Activated naive CD4-positive, alpha-beta T cell treated with anti-CD3 and anti-CD28 coated beads, Interleukin-2, amount 10 ng/mL, durations not matched to agents 7 days and 5 days (primary cell): ENCODE measurements at places on chromosomes 1 and 21.
A peak's percentile ranks its signal among the peaks of the same experiment; 100 is the strongest.

DNA sequence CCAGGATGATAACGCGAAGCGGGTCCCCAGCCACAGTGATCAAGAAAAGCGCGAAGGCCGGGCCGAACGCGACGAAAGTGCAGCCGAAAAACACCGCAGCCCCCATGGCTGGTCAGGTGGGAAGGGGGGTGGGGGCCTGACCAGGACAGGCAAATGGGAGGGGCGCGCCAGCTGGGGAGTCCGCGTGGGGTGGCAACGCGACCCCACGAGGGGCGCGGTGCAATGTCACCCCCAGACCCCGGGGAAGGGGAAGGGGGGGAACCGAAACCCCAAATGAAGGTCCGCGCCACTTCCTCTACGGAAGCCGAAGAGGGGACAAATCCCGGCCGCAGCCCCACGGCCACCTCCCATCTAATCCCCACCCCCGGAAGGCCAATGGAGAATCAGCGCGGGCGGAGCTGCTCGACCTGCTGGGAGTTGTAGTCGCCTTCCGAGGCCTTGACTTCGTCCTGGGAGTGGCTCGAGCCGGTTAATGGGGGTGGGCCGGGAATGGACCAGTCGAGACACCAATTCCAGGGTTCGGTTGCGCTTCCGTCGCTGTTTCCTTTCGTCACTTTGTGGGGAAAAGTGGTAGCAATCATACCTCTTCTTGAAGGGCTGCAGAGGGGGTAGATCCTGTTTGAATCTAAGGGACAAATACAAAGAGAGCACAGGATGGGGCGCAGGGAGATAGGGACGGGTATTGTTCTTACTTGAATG is at the start of gene APH1A:
APH1A (minus strand) TSS at position 312 of the 699 bp plus-strand sequence; CDS start at position 106, 206 bp downstream.
- peak; percentile 97 for DNase-seq

DNA sequence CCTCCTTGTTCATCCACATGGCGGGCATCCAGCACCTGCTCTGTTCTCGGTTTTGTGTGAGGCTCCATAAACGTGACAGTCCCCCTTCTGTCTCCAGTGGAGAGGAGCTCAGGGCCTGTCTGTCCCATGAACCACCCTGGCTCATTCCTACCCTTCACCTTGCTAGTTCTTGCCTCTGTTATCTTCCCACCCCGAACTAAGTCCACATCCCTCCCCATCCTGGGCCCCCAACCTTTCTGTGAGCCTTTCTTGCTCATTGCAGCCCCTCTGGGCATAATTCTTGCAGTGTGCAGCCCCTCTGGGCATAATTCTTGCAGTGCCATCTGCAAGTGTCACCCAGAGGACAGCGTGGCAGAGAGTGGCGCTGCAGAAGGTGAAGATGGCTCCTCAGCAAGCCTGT is 216.7 kb upstream of the TMEM51 start:
- no peak for DNase-seq

DNA sequence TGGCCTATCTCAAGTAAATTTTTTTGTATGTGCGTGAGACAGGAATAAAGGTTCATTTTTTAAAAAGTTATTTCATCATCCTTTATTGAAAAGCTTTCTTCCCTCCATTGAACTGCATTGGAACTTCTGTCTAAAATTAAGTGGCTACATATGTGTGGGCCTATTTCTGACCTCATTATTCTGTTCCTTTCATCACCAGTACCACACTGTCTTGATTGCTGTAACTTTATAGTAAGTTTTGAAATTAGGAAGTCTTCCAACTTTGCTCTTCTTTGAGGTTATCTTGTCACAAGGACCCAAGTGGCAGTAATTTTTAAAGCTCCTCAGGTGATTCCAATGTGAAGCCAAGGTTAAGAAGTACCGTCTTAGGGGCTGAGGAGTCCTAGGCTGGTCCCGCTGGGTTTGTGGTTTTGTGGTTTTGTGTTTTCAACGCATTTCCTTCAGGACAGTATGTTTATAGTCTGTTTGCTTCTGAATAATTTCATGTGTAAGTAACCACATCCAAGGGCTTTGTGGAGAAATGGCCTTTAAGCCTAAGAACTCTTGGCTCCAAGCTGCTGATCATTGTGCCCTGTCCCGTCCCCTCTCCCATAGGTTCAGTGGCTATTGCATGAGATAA is 12.4 kb upstream of the SCAF4 start:
- no peak for DNase-seq

DNA sequence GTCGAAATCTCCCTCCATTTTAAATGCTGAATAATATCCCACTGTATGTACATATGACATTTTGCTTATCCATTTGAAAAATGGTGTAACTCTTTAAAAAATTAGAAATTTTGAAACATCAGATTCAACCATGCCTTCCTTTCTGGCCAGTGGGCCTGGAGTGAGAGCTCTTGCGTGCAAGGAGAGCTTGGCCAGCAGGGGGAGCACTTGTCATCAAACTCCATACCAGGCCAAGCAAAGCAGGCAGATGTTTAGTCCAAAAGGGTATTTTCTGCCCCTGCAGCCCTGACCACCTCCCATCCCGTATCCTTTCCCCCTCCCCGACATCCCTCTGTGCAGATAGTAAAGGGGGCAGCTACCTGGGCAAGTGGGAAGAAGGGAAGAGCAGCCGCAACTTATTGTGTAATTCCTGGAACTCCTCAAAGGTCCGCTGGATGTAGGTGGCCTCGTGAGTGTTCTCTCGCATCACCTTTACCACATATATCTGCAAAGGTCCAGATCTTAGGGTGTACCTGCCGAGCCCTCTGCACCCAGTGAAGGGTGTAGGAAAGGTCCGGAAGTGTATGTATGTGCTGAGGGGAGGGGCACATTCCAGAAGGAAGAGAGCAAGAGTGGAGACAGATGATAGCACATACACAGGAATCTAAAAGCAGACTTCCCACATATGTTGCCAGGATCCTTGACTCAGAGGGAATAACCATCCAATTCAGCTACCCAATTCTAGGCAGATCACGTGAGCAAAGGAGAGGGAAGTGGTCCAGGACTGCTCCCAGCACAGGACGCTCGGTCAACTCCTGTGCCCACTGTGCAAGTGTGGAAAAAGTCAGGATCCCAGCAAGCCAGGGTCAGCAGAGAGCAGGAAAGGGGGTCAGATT is 19.9 kb upstream of the PPP1R15B start:
- DNase-seq, result peak; percentile 87

DNA sequence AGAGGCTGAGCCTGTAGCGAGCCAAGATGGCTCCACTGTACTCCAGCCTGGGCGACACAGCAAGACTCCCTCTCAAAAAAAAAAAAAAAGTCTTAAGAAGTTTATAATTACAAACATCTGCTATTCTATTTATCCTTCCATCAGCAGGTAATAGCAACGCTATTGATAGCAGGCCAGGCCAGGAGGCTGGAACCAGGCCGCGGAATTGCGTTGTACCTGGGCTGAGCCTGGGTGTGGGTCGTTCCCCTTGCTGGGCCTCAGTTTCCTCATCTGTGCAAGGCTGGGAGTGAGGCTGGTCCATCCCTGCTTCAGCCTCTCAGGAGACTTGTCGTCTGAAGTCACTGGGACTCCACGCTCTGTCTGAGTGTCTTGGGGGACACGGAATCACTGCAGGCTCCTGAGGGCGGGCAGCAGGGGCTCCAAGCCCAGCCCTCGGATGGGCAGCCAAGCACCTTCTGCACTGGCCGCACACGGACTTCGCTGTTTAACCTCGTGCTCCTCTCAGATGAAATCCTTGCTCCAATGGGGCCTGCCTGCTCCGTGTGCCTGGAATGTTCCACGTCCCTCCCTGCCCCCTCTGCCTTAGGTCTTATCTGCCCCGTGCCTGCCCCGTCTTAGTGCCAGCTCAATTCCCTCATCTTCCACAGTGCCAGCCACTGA is 103.9 kb upstream of the C1orf174 start:
- DNase-seq, result peak; percentile 17

DNA sequence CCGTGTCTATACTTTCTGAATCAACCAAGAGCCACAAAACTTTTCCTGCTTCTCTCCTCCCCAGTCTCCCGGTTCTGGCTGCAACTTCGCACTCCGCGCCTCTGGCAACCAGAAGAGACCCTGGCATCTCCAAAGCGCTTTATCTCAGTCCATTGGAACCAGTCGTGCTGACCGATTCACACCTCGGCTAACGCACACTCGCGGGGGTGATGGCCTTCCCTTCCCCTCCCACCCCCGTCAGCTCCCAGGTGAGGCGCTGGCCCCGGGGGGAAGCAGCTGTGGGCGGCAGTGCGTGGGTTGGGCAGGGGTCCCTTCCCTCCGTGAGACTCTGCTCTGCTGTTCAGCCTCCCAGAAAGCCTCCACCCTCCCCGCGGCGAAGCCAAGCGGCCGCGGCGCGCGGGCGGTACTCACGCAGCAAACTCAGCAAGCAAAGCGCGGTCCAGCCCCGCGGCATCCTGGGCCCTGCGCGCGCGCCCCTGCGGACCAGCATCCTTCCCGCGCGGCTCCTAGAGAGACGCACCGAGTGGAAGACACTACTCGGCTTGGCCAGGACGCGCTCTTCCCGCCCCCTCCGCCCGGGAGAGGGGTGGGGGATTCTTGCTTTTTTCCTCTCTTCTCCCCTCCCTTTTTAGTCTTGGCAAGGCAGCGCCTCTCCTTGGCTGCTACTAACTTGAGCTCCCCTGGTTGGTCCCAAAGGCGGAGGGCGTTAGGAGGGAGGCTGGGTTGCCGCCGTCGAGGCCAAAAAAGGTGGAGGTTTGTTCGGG is at the start of gene CD34:
CD34 (minus strand) TSS at position 535 of the 764 bp plus-strand sequence; CDS start at position 490, 45 bp downstream.
- peak; percentile 40 for DNase-seq

- no peak for DNase-seq
Observed at GRCh38 chr1:153627715-153628626, at the start of gene S100A1. S100A1 (plus strand) TSS chr1:153628434; CDS start chr1:153630522, 2,088 bp downstream.

DNA sequence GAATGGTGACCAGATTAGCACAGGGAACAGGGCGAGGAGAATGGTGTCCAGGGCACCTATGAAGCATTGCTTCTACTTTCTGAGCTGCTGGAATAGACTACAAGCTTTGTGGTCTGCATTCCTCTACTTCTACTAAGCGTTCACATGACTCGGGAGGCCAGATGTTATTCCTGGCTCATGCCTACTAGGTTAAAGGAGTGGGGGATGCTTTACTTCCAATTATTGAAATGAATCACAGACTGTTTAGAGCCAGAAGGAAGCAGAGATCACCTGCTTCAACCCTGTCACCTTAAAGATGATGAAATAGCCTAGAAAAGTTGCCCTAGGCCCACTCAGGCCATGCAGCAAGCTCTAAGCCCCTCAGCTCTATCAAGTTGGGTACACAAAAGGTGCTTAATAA is 633.5 kb downstream of the KIF26B start:
- no peak for DNase-seq

DNA sequence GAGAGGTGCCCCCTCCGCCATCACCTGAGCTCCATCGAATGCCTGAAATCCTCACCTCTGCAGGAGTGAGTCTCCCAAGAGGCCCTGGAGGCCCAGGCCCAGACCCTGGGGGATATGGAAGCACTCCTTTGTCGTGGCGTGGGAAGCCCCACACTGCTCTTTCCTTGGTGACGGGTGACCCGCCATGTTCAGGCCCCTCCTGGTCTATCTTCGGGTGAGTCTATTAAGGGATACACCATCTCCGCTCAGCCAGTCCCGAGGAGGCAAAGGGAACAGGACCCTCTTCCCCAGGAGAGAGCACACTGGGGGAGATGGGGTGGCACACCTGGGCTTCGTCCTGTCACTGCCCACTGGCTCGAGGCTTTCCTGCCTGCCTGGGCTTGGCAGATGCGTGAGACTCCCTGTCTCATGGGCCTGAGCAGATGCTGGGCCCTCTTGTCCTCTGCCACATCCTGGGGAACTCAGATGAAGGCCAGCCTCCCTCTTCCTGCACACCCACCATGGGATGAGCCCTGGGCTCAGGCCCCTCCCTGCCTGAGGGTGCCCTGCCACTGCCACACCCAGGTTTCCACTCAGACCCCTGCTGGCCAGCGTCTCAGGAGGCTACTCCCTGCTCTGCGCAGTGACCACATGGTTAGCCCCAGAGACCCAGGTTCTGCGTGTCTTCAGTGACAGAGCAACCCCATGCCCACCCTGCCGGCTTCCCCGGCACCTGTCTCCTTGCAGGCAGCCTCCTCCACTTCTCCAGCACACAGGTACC is 3.8 kb upstream of the NPHP4 start:
- DNase-seq, result no peak

DNA sequence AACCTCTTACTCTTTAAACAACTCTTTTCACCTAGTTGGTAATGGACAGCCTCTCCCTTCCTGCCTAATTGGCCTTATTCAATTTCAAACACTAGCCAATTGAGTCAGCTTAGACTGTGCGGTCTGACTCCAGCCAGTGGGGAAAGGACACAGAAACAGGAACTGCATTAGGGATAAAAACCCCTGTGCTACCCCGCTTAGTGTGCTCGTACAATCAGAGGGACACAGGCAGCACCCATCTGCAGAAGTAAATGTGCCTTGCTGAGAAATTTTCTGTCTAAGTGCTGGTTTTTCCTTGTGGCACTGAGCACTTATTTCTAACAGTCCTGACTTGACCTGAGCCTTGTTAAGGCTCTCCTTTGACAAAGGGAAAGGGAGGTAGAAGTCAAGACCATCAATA is 6.0 kb upstream of the CD2 start:
- no peak for DNase-seq

DNA sequence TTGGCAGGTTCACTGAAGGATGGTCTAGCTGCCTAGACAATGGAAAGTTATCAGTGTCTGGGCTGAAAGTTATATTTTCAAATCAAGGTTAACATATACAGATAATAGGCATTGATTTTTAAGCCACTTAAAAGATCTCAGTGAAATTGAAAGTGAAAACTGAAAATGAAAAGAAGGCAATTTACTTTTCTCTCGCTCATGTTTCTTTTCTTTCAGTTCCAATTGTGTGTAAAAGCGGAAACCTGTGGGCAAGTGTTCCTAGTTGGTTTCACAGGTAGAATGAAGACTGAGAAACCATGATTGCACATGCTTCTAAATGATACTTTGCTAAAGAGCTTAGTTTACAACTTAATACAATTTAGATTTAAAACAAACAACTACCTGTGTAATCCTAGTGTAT is 383.7 kb downstream of the ZP4 start:
- no peak for DNase-seq

- DNase-seq, result no peak
Observed at GRCh38 chr1:191752342-191752741, 405.9 kb upstream of the RGS18 start.

DNA sequence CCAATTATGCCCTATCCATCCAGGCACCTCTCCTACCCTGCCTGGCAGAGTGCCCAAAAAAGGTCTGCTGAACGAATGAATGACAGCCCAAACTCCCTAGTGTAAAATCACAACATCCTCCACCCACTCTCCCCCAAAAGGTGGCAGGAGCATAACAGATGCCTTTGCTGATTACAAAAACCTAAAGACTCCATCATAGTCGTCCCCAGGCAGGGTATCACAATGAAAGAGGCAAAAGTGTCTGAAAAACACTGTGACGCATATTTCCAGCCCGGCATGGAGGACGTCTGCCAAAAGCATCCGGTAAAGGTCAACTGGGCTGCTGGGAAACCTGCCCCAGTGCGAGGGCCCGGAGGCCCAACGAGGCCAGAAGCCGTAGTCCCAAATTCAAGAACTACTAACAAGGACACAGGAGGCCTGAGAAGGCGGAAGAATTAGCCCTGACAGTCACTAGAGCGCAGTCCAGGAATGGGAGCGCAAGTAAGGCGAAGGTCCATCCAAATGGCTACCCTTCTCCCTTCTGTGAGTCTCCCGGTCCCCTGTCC is 576 bp downstream of the SMIM12 start:
- DNase-seq, result peak; percentile 58

DNA sequence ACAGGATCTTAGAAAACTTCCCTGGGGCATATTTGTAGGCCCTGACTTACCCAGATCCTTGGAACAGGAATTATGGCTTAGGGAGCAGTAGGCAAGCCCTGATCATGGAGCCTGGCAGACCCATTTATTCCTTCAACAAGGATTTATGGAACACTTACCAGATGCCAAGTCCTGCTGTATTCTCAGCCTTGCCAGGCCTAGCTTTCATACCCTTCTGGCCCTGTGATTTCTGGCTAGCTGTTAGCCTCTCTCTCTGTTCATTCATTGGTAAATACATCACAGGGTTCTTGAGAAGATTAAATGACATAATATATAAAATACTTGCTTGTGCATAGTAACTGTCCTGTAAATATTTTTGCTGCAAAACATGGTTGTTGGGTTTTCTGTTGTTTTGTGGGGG is 32.4 kb upstream of the SRP9 start:
- no peak for DNase-seq
